ENCODE measurements at places on chromosomes 7 and 10. TPM values are rescaled to one million over a fixed set of nuclear protein-coding genes. Genes with fewer than 3 reads are reported as not detected.

HOXA2 gene
- not detected for total RNA-seq

ITGB8 gene
- not detected for total RNA-seq

RTKN2 gene
- total RNA-seq = 2.7 TPM

CTAGE8 gene
- total RNA-seq = 2.0 TPM

CC2D2B gene
- not detected for total RNA-seq

TMEM184A gene
- total RNA-seq = not detected

AZGP1 gene
- not detected for total RNA-seq

THSD7A gene
- not detected for total RNA-seq

CACUL1 gene
- 27.6 TPM for total RNA-seq

GRM3 gene
- not detected for total RNA-seq

FAM13C gene
- total RNA-seq = not detected

BTBD16 gene
- not detected for total RNA-seq

GPR15LG gene
- not detected for total RNA-seq

NEURL1 gene
- total RNA-seq = 2.8 TPM
